Neural progenitor cell (in vitro differentiated cells): ENCODE measurements at places on chromosomes 5 and 9.

- no peak for DNase-seq
These were observed 389.4 kb upstream of the SLC24A2 start for GRCh38 chr9:20178197-20178596.

DNA sequence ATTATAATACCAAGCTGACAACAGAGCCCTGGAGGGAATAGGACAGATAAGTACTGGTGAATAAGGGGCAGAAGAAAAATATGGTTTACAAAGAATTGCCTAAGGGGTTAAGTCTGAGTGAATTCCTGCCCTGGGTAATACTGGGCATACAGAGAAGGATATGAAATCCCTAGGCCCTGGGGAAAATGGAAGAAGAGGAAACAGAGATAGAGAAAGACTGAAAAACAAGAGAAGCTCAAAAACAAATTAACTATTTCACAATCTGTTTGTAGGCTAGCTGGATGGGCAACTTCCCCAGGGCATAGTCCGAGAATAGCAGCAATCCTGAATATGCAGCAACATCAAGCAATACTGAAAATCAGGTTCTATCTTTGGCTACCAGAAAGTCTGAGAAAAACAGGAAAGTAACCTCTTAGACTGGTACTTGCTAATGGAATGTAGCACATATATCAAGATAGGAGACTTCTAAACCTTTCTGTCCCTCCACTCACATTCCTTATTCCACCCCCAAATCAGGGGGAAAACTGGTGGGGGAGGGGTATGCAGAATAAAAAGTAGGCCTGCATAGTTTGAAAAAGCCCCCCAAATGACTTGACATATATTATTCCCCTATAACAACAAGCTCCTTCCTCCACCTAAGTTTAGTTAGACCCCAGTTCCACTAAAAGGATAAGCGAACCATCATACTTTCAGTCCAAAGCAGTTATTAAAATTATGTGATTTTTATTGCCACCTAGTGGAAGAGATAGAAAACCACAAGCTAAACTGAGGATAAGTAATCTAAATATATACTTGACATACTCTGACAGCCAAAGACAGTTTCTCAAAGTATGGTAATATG is 20.6 kb downstream of the SLC38A9 start:
- DNase-seq = no peak

DNA sequence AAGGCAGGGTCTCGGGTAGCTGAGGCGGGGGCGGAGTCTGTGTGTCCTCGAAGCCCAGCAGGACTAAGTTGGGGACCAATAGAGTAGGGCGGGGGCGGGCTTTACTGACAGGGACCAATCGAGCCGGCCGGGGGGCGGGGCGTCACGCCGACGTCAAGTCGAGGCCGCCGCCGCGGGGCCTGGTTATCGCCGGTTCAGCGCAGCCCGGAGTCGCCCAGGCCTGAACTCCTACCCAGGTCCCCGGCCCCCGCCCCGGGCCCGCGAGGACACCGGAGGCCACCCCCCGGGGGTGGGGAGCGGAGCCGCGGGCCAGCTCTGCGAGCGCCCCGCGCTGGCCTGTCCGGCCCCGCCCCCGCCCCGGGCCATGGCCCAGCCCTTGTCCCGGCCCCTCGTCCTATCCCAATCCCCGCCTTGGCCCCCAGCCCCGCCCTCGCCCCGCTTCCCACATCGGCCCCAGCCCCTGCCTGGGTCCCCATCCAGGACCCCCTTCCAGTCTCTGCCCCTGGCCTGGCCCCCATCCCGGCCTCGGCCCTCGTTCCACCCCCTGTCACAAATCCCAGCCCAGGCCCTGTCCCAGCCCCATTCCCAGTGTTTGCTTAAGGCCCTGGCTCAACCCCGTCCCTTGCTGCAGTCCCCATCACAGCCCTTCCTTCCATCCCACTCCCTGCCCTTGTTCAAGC is at the start of gene TMEM8B:
Gene TMEM8B (plus strand): TSS at position 145 of the 680 bp plus-strand sequence. CDS start 220 bp downstream, at position 365.
- DNase-seq = peak; percentile 99

- DNase-seq = no peak
These were observed 24.7 kb downstream of the SLC6A3 start for GRCh38 chr5:1420211-1421195.

- peak; percentile 75 for DNase-seq
These were observed 597.9 kb upstream of the SGCD start for GRCh38 chr5:155728857-155729683.

DNA sequence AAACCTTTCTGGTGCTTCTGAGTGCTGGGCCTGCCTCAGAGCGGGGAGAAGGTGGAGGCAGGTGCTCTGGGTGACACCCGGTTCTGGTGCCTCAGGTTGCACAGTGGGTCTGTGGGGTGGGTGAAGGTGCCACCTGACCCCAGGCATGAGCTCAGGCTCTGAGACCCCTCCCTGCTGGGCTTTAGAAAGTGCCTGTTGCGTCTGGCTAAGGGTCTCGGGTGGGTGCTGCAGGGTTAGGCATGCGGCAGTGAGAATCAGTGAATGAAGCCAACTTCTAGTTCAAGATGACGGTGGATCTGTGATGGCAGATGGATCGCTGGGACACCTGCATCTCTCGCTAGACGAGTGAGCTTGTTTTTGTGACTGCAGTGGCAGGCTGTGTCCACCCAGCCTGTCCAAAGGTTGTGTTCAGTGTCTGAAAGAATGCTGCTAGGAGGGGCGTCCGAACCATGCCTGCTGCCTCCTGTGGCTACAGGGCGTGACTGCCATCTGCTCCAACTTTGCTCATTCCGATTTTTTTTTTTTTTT is 5.0 kb downstream of the SQSTM1 start:
- DNase-seq = no peak
